ENCODE measurements at places on chromosomes 1 and 21. TPM values are rescaled to one million over a fixed set of nuclear protein-coding genes. Genes with fewer than 3 reads are reported as not detected.

DNA sequence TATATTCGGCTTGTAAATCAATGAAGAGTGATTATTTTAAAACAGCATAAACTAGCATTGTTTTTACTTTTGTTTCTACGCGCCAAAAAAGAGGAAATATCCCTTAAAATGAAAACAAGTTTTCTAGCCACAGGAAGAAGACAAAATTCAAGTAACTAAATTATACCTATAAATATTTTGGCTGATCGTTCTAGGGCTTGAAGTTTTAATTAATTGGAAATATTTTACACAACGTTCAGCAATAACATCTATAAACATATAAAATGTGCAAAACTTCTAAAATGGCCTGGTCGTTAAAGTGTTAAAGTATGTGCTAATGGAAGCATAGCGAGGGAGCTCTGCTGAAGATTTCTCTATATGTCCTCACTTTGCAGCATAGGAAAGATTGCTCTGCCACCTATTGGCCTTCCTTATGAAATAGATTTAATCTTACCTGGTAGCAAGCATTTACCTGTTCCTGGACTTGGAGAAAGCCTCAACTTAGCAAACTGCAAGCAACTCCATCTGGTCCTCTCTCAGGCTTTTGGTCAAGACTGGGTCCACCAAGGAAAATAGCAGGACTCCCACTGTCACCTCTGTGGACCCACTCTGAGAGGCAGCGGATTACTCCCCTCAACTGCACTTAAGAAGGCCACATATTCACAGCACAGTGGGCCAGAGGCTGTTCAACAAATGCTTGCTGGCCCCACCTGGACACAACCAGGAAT is 351.3 kb upstream of the RUNX1 start:
- peak; percentile 42 for DNase-seq

The C1orf226 gene
- 0.16 TPM for total RNA-seq

- DNase-seq = no peak
Measured at GRCh38 chr1:239306426-239306825, 79.9 kb upstream of the CHRM3 start.

GRCh38 chr1:2046953-2047748 is 3.1 kb upstream of the PRKCZ start:
- DNase-seq = no peak

The GRIK1 gene
- total RNA-seq = not detected

The DSCAM gene
- not detected for total RNA-seq

The NLRP3 gene
- total RNA-seq = 1.0 TPM

The LCE3B gene
- total RNA-seq = not detected

DNA sequence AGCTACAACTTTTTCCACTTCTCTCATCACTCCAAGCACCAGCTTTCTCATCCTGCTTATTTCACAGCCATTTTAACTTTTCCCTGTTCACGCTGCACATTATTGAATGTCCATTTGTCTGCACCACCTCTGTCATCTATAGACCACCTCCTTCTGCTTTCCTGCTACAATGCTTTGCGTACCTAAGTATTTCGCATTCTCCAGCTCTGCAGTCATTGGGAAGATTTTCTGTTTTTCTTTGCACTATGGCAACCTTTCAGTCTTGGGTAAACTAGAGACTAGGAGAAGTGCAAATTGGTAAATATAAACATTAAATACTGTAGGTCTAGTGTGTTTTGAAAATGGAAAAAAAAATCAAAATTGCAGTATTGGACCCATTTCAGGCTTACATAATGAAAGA is 835 bp downstream of the CCDC30 start:
- DNase-seq = no peak

The OR2M3 gene
- total RNA-seq = not detected

The S100A7A gene
- total RNA-seq = not detected

DNA sequence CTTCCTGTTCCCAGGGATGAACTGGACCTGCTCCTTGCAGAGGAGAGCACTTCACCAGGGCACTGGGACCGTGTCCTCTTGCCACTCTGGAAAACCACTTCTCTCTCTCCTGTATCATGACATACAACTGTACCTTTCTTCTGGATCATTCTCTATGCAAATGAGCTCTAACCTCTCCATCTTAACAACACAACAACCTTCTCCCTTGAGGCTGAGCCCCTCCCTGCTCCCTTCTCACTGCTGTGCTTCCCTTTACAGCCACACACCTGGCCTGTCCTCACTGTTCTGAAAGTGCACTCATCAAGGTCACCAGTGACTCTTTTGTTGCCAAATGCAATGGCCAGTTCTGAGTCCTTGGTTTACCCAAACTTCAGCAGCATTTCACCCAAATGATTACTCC is 54.5 kb upstream of the MRPS6 start:
- DNase-seq = no peak

- no peak for DNase-seq
Measured at GRCh38 chr1:225651376-225651871, 1.5 kb downstream of the ENAH start.

DNA sequence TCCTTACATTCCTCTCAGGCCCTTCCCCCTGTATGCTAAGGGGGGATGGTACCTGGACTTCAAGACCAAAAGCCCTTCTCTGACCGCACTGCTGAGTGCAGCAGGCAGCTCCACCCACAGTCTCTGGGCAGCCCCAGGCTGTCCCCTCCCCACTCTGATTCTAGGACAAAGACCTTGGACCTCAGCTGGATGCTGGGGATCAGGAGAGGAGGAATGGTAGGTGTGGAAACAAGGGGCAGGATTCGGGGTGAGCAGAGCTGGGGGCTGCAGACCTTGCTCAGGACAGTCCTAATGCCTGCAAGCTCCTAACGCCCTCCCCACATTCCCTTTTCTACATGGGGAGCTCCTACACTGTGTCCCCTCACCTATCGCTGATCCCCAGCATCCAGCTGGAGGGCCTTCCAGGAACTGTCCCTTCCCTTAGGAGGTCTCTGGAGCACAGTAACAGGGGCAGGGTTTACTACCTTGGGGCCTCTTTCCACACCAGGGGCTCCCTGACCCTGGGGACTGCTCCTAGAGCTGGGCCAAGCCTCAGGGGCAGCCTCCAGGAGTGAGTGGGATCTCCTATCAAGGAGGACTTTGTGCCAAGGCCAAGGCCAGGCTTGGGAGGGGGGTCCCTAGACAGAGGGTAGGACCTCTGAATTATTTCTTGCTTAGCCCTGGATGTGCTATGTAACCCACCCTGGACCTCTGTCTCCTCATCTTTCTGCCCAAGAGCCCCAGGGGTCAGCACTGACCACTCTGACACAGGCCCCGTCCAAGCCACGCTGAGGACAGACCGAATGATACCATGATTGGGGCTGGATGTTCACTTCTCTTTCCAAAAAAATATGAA is 5.6 kb downstream of the CLDN19 start:
- no peak for DNase-seq

The PTPN22 gene
- 42.4 TPM for total RNA-seq

GRCh38 chr21:46605767-46606426 is 1.0 kb upstream of the S100B start:
- peak; percentile 55 for DNase-seq

- no peak for DNase-seq
Measured at GRCh38 chr1:49765034-49765433, 258.7 kb downstream of the AGBL4 start.

The HHAT gene
- total RNA-seq = 0.84 TPM

DNA sequence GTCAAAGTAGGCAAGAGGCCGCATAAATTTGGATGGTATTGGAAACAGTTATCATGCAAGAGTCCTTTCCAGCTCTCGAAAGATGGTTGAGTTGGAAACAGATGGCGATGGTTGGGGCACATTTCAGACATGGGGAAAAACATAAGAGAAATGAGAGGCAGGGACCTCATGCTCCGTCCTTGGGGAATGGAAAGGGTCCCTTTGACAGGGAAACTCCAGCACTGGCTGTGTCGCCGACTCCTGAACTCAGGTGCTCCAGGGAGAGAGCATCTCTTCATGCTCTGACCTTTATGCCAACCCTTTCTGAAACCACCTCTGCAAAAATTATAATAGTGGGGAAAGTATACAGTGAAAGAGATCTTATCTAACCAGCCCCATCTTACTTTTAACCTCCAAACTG is 36.8 kb upstream of the COL6A2 start:
- DNase-seq = no peak

DNA sequence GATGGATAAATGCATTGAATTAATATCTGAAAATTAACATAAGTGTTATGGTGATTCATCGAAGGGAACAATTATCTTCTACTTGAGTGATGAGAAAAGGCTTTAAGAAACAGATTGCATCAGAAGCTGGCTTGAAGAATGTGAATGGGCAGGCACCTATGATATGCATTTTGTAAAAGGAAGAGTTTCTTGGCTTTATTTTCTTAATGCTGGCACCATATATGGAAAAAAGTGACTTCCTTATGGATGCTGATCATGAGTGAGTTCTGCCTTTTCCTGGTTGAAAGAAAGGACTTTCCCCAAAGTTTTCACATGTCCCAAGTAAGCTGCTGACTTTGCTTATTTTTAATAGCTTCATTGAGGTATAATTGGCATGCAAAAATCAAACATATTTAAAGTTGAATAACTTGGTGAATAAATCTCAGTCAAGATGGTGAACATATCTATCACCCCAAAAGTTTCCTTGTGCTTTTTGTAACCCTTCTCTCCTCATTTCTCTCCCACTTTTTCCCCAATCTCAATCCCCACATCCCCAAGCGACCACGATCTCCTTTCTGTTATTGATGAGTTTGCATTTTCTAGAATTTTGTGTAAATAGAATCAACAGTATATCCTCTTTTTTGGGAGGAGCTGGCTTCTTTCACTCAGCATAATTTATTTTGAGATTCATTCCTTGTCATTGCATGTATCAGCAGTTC is 74.2 kb downstream of the SPATA46 start:
- DNase-seq = no peak

DNA sequence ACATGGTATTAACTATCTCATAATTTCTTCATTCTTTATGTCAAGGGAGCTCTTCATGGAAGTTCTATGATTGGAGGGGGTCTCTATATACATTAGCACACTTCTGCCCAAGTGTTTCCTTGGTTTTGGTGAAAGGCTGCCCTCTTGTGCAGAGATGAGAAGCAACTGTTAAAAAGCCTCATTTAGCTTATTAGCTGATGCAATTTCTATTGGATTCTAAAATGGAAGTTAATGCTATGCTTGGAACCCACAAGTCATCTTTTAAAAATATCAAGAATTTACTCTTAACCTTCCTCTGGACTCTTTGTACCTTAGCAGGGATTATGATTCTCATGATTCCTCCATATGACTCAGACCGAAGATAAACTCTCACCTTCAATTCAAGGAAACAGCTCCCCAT is 328.9 kb downstream of the PTBP2 start:
- DNase-seq = no peak

DNA sequence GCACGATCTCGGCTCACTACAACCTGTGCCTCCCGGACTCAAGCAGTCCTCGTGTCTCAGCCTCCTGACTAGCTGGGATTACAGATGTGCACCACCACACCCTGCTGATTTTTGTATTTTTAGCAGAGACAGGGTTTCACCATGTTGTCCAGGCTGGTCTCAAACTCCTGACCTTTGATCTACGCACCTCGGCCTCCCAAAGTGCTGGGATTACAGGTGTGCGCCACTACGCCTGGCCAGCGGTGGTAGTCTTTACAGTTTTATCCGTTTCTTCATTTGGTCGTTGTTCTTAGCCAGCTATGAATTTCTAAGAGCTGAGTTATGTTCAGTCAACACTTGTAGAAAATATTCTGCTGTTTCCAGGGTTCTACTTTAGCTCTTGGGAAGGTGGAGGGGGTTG is 53.3 kb downstream of the AKNAD1 start:
- no peak for DNase-seq

DNA sequence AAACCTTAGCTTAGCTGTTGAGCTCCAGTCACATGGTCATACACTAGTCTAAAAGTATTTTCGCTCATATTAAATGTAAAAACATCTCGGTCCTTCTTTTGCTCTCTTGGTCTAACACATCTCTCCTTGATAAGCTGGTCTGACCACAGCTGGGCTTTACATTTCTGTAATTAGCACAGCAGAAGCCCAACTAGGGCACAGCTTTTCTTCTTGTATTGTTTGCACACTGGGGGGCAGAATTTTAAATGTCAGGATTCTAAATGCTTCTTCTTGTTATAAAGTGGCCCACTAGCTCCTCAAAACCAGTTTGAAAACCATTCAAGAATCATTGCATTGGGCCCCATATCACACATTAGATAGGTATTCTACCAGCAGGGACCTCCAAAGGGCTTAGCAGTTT is 289.1 kb upstream of the PKN2 start:
- DNase-seq = no peak

All from activated CD4-positive, alpha-beta T cell treated with anti-CD3 and anti-CD28 coated beads for 36 hours (primary cell).